ENCODE measurements at places on chromosomes 5 and 9. TPM values are rescaled to one million over a fixed set of nuclear protein-coding genes. Genes with fewer than 3 reads are reported as not detected.

The PCDHA1 gene
- not detected for total RNA-seq

The RAB3C gene
- not detected for total RNA-seq

The PCDHGB1 gene
- 0.32 TPM for total RNA-seq

The COL15A1 gene
- total RNA-seq, result 0.02 TPM

The PPP3R2 gene
- not detected for total RNA-seq

The TLX3 gene
- not detected for total RNA-seq

The FAM81B gene
- not detected for total RNA-seq

The ATOX1 gene
- 83.7 TPM for total RNA-seq

The GPR150 gene
- 0.22 TPM for total RNA-seq

The NRARP gene
- 15.4 TPM for total RNA-seq

The KLF9 gene
- total RNA-seq, result 18.1 TPM

The CCDC183 gene
- total RNA-seq, result 0.52 TPM

The SLC6A3 gene
- total RNA-seq, result not detected

The FOXD4L4 gene
- 0.10 TPM for total RNA-seq

The GALNT12 gene
- 2.3 TPM for total RNA-seq

The AGPAT2 gene
- 24.7 TPM for total RNA-seq

The ADAMTS16 gene
- not detected for total RNA-seq

The ADGRD2 gene
- total RNA-seq, result not detected

The TMEM252 gene
- total RNA-seq, result not detected

The TAL2 gene
- not detected for total RNA-seq

Measured in activated T-helper 1 cell treated with anti-CD3 and anti-CD28 coated beads, Interleukin-12 subunit alpha, Interleukin-12 subunit beta, Interleukin-2, Interleukin-4 antibody, amounts not matched to agents 30 ng/mL and 10 ng/mL and 1 ng/mL, durations not matched to agents 14 hours and 24 hours and 36 hours (primary cell).